Stimulated activated CD8-positive, alpha-beta memory T cell treated with anti-CD3 and anti-CD28 coated beads, Interleukin-15, amount 100 ng/mL, for 4 hours (primary cell): ENCODE measurements at places on chromosomes 2 and 18.

- DNase-seq = no peak
Observed at GRCh38 chr18:9233771-9234440, 97.3 kb downstream of the ANKRD12 start.

- no peak for DNase-seq
Observed at GRCh38 chr2:160417745-160418397, 75.7 kb downstream of the RBMS1 start.

DNA sequence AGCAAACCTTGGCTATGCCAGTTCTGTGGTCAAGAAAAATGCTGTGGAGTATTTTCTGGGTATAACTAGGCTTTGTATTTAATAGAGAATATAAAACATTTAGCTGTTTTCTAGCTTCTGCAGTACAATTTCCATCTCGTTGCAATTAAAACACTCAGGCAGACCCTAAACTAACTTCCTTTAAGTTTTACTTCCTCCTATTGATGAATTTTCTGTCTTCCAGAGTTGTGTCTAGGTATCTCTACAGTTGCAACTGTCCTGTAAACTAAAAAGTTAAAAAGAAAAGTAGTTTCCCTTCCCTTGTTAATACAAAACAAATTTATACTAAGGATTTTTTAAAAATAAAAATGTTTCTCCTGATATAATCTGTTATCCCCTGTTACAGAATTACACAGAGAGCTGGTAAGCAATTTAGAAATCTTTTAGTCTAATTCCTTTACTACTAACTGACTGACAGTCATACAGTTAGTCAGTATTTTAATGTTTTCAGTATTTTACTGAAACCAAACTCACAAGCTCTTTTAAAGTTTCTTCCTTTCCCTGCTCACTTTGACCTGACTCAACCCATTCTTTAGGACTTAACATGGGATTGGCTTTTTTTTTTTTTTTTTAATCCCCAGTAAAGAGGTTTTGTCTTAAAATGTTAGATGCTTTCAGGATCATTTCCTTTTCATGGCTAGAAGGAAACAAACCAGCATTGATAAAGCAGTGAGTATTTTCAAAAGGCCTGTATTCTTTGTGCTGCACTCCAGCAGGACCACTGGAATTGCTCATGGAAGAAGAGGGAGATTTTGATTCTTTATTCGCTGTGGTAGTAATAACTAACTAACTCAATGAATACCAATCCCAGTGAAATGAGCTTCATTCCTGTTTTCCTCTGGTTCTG, 22.9 kb downstream of the ITGAV start:
- no peak for DNase-seq

DNA sequence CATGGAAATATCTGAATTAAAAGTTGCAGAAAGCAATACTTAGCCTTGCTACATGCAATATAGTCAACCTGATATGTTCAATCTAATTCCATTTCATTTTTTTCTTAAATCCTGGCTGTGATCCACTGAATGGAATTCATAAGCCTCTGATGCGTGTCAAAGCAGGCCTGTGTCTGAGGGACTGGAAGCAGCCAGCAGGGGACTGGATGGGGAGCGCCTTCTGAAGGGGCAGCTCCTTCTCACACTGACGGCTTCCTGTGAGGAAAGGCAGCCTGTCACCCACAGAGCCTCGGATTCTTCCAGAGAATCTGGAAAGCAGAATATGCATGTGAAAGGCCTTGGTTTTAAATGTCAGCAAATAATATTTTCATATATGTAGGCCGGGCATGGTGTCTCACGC, 73.5 kb downstream of the KCNF1 start:
- no peak for DNase-seq

DNA sequence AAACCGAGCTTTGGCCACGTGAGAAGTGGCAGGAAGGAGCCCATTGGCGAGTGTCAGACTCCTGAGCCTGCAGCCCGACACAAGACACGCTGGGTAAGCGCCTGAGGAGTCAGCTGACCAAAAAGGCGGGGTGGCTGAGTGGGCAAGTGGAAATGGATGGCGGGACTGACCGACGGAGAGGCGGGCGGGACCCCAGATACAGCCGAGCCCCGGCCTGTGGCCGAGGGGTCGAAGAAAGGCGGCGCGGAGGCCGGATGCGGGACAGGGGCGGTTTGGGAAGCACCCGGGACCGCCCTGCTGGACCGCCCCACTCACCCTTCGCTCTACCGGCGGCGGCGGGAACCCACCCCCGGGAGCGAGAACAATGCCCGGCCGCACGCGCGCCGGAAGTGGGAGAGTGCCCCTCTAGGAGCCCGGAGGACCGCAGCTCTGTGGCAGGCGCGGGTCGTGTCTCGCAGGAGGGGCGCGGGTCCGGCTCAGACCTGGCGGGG, 22.8 kb downstream of the ZSCAN30 start:
- DNase-seq = peak; percentile 58

DNA sequence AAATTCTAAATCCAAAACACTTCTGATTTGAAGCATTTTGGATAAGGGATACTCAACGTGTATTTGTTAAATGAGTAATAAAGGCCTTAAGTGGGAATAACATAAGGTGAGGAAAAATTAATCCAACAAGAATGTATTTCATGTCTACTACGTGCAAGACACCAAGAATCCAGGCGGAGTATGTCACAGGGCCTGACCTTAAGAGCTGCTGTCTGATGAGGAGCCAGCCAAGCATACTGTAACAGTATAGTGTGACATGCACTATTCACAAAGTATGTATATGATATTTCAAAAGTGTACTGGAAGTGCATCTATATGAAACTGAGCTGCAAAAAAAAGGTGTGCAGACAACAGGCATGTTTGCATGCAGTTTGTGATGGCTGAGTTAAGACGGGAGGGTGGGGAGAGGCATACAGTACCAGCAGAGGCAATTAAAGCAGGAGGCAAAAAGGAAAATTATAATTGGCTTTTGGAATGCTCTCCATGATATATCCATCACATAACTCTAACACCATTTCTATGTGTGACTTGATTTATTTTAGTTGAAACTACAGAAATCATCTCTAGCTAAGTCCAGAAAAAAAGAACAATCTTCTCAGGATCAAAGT, 18.2 kb downstream of the IWS1 start:
- DNase-seq = no peak

DNA sequence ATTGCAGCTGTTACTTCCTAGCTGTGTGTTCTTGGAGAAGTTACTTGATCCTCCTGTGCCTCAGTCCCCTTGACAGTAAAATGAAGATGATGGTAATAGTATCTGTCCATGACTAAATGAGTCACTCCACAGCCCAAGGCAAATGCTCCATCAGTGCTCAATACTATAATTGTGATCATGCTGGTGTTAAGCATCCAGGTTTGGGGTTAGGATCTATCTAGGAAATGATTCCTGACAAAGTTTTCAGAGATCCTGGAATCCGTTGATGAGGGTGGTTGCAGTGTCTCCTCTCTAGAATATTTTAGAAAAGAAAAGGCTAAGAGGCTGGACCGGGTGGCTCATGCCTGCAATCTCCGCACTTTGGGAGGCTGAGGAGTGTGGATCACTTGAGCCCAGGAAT, 2.7 kb upstream of the PRELID3A start:
- DNase-seq = no peak

DNA sequence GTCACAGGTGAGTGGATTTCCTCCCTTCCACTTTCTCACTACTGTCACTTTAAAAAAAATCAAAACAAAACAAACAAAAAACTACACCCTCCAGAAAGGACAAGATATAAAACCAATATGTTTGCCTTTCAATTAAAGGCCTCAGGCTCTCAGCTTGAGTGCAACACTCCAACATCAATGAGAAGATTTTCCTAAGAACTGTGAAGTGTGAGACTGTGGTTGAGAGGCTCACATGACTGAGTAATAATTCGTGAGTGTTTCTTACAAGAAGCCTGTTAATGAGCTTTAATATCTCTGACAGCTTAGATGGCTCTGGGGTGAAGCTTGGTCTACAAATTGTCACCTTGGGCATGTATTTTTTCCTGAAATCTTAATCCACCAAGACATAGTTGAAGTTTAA, 216.1 kb downstream of the ETAA1 start:
- DNase-seq = no peak

GRCh38 chr2:208570066-208570465, 163.5 kb downstream of the PTH2R start:
- DNase-seq = no peak

DNA sequence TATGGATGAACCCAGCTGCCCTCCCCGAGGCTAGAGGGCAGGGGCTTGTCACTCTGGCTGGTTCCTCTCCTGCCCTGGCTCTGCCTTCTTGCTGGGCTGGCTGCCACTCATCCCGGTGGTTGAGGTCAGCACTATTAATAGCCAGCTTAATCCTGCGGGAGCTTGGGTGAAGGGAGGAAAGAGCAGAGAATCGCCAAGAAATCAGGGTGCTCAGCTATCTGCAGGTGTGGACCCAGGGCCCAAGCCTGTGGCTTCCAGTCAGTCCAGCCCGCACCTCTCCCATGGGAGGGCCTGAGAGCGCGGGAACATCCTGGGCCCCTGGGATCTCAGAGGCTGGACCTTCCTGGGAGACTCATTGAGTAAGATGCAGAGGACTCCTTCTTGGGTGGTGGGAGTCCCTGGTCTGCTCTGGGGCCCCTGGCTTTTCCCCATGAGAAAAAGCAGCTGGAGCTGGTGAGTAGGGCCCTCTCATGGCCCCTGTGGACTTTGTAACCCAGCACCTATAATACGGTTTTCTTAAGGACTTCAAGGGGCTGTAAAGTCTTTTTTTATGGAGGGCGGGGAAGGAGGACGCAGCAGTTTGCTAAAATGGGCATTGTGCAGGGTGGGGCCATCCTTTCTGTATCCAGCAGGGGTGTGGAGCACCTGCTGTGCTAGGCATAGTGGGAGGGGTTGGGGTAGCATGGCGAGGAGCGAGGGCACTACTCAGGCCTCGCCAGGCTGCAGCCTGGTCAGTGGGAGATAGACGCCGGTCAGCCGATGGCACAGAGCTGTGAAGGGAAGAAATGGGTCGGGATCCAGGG, 27.4 kb upstream of the CNNM3 start:
- DNase-seq = no peak

GRCh38 chr18:54261894-54262293, 7.4 kb upstream of the POLI start:
- DNase-seq = no peak

DNA sequence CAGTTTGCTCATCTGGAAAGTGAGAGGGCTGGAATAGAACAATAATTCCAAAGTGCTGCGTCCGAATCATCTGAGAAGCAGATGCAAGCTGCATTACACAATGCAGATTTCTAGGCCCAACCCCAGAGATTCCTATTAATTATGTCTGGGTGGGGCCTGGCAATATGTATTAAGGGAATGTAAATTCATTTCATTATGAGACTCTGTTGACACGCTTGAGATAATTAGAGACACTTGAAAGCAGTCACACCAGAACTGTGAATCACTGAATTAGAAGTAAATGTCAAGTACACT, 54.7 kb upstream of the HK2 start:
- no peak for DNase-seq
